M059J (cell line): ENCODE measurements at places on chromosomes 16 and 17.
A peak's percentile ranks its signal among the peaks of the same experiment; 100 is the strongest.

DNA sequence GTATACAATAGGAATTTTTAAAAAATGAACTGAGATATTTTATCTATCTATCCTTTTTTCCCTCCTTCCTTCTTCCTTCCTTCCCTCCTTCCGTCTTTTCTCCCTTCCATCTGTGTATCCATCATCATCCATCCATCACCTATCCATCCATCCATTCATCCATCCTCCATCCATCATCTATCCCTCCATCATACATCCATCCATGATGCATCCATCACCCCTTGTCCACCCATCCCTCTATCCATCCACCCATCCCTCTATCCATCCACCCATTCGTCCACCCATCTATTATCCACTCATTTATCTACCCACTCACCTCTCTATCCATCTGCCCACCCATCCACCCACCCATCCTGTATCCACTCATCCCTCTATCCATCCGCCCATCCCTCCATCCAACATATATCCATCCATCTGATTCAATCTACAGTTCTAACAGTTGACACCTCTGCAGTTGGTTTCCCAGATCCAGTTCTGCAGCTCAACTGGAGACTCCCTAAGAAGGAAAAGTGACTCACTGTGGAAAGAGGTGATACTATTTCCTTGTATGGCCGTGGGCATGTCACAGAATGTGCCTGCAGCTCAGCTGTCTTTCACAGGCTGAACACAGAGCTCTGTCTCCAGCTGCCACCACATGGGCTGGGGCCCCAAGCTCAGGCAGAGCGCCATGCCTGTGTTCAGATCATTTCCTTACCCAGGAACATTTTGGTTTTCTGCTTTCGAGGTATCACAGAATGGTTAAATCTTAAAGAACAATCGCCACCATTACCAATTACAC is 130.8 kb downstream of the XYLT1 start:
- DNase-seq: peak; percentile 60

DNA sequence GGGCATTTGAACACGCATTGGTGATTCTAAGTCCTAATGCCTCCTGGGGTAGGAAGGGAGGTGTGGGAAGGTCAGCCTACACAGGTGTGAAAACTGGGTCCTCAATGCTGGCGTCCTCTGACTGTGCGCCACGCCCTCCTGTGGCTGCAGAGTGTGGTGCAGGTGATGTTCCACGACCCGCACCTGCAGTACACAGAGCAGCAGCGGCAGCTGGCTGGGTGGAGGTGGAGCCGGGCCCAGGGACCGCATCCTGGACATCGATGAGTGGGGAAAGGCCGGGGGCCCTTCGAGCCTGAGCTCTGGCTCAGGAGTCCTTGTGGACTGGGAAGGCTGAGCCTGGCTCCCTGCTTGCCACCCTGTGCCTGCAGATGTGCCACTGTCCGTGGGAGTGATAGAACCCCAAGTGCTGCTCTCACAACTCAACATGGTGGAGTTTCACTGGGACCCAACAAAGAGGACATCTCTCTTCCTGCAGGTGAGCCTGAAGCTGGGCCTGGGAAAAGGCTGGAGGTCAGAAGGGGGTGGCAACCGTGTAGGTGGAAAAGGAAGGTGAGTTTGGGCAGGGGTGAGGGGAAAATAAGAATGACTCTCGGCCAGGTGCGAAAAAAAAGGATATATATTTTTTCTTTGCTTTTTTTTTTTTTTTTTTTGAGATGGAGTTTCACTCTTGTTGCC is 14.0 kb upstream of the STAC2 start:
- peak; percentile 36 for DNase-seq

DNA sequence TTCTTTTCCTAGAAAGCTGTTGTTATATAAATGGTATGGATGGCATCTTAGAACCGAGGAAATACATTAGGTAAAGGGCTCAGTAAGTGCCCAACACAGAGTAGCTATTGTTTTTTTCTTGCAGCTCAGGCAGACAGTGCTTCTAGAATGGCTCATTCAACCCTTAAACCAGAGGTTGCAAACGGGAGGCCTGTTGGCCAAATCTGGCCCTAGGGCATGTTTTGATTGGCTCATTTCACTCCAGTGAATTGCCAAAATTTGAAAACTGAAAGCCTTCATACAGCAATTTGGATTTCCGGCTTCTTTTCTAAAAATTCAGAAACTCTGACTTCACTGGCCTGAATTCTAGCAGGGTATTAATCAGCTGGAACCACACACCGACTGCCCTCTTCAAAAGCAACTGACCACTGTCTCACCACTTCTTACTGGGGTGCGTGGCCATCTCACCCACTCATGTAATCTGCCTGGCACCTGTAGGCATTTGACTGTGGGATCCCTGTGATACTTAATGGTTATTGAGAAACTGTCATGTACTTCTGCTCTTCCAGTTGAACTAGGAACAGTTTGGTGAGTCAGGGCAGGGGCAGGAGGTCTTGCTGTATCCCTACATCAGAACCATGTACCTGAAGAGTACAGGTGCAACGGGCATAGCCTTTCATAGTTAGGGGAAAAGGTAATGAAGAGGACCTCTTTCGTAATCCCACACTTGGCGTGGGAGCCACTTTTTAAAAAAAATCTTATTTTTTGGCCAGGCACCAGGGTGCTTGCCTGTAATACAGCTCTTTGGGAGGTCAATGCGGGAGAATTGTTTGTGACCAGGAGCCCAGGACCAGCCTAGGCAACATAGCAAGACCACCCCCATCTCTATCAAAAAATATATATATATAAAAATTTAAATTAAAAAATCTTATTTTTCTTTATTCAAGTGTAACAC is 53.6 kb upstream of the SCNN1B start:
- peak; percentile 79 for DNase-seq

DNA sequence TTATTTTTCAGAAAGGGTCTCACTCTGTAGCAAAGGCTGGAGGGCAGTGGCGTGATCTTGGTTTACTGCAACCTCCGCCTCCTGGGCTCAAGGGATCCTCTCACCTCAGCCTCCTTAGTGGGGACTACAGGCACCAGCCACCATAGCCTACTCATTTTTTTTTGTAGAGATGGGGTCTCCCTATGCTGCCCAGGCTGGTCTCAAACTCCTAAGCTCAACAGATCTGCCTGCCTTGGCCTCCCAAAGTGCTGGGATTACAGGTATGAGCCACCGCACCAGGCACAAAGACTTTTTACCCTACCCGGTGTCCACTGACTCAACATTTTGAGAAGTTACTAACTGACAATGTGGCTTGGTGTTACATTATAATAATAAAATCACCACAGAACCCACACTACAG is 7.2 kb downstream of the GRB2 start:
- DNase-seq: no peak

GRCh38 chr17:1905190-1905913 is 75.5 kb downstream of the RPA1 start:
- DNase-seq: no peak

GRCh38 chr17:49440581-49440980 is 25.9 kb upstream of the PHB1 start:
- no peak for DNase-seq

DNA sequence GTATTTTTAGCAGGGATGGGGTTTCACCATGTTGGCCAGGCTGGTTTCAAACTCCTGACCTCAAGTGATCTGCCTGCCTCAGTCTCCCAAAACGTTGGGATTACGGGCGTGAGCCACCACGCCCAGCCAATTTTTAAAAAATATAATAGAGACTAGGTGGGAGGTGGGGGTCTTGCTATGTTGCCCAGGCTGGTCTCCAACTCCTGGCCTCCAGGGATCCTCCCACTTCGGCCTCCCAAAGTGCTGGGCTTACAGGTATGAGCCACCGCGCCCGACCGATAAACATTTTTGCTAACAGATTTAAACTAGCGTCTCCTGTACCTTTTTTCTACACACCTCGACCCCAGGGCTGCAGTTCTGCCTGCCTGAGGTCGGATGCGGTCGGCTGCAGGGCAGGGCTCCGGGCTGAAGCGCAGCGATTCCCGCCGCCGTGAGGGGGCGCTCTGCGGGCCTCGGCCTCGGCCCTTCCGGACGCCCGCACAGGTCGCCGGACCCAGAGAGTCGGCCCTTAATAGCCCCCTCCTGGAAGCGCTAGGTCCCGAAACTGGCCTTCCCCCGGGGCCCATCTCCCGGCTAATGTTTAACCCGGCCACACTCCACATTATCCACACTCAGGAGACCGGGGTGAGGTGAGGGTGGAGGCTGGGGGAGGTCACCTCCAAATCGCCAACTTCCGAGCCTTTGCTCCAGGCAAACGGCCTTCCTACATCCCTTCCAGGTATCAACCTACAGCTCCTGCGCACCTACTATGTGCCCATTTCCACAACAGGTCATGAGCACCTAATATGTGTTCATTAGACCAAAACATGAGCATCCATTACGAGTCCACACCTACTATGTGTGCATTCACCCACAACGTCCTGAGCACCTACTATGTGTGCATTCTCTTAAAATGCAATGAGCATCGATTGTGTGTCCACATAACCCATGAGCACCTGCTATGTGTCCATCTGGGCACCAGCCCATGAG is 2.0 kb upstream of the GLIS2 start:
- DNase-seq: peak; percentile 24

- DNase-seq: peak; percentile 81
These were observed 58.0 kb upstream of the GSE1 start for GRCh38 chr16:85554889-85555718.

- DNase-seq: no peak
These were observed 4.9 kb downstream of the IQCK start for GRCh38 chr16:19722981-19723380.

- DNase-seq: no peak
These were observed 119.6 kb downstream of the CYLD start for GRCh38 chr16:50861451-50861850.

GRCh38 chr17:38461683-38462082 is 33.4 kb downstream of the ARHGAP23 start:
- no peak for DNase-seq

GRCh38 chr17:55289106-55289446 is 24.3 kb downstream of the HLF start:
- no peak for DNase-seq

GRCh38 chr16:12231666-12232065 is 255.1 kb downstream of the SNX29 start:
- peak; percentile 82 for DNase-seq

DNA sequence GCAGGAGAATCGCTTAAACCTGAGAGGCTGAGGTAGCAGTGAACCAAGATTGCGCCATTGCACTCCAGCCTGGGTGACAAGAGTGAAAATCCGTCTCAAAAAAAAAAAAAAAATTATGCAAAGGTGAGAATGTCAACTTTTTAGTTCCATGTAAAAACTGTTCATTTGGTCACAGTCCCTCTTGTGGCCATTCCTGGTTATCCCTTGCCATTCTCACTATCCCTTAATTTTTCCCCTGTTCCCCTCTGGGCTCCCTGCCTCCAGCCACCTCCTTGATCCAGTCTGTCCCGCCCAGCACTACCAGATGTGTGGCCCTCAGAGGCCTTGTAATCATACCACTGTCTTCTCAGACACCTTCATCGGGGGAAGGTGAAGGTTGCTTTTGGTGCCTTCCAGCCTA is 23.4 kb downstream of the DCAF7 start:
- DNase-seq: no peak

DNA sequence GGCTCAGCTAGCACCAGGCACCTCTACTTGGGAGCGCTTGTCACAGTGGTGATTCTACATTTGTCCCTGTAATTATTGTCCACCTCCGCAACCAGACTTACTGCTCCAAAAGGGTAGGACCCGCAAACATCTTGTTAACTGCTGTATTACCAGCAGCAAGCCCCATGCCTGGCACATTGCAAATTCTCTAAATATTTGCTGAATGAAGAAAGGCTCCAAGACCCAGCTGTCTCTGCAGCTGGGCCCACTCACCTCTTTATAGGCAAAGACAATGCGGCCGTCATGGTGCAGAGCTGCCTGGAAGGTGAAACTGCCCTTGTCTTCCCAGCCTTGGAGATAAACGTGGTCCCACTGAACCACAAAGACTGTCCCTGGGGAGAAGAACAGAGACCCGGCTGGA is 44.3 kb downstream of the PLXDC1 start:
- no peak for DNase-seq

DNA sequence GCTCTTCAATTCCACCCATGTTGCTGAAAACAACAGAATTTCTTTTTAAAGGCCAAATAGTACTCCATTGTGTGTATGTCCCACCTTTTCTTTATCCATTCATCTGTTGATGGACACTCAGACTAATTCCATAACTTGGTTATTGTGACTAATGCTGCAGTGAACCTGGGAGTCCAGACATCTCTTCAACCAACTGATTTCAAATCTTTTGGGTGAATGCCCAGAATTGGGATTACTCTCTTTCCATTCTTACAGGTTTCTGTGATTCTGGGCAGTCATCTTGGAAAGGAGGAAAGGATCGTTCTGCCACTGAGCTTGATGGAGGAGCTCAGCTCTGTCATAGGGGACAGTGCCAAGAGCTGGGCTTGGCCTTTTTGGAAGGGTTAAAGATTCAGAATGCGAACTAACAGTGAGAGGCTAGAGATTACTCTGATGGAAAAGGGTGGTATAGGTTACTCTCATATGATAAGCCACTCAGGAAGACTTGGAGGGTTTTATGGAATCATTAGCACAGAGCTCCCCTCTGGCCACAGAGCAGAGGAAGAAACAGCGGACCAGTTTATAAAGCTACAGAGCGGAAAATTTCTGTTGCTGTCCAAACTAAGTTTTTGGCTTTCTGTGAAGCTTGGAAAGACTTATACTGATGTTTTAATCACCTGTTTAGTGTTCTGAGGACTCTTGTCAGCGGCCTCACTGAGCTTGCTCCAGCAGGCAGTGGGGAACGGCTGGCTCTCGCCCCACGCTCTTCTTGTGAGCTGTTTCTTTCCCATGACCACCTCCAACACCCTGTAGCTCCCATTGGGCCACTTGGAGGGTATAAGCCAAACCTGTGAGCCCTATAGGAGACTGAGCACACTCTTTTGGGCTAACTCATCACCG is 48.3 kb downstream of the HIC1 start:
- DNase-seq: peak; percentile 91

GRCh38 chr16:81526935-81527334 is 82.3 kb downstream of the CMIP start:
- no peak for DNase-seq

- DNase-seq: peak; percentile 85
These were observed 5.4 kb downstream of the ATPAF2 start for GRCh38 chr17:18033442-18034099.

- peak; percentile 40 for DNase-seq
These were observed 2.0 kb downstream of the NCBP3 start for GRCh38 chr17:3843935-3844516.

GRCh38 chr16:85608515-85608885 is 4.6 kb upstream of the GSE1 start:
- no peak for DNase-seq

DNA sequence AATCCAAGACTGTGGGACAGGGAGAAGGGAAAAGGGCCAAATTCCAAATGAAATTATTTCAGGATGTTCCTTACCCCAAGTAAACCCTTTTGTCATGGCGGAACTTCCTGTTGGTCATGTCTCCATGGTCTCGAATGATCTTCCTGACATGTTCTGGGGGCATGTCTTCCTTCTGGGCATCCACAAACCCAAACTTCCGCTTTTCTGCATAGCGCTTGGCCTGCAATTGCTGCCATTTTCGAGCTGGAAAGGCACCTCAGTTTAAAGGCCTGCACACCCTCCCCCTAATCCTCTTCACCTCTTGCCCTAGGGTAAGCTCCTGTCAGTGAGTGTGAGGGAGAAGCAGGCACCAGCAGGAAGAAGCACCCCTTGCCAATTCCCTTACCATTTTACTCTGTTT is 1.2 kb downstream of the PRPF8 start:
- no peak for DNase-seq
